Endothelial cell of umbilical vein (primary cell): ENCODE measurements at places on chromosomes 5 and 9.
A peak's percentile ranks its signal among the peaks of the same experiment; 100 is the strongest.

DNA sequence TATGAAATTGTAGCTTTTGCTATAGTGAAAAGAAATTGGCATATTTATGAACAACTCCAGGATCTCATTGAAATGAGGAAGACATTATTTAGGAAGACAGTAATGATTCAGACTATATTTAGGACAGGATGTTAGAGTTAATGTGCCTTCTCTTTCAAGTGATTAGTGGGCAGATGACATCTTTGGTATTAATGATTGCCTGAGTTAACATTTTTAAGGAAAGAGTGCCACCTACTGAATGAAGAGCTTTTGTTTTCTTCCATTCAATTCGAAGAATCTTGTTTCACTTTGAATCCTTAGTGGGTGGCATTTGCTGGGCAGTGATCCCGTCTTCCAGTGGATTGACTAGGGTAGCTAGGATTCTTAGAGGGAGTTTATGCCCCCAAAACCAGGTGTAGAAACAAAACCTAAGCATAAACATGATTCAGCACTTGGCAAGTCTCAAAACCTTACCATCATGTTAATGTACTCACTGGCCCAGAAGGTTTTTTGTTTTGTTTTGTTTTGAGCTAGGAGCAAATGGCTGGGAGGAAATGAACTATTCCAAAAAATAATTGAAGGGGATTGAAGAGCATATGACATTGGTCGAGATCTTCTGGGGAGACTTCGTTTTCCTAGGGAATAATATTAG lies 23.2 kb downstream of the MAP3K1 start:
- peak overlapping the region; percentile 69 for H3K27ac ChIP-seq
- no peak overlapping the region for H3K4me3 ChIP-seq
- peaks cover 17% of the 10 kb centered on the region for H3K4me1 ChIP-seq
- DNase-seq, result peak; percentile 84
- no peaks in the 10 kb centered on the region for H3K36me3 ChIP-seq

- no peak overlapping the region for H3K27ac ChIP-seq
- no peaks in the 10 kb centered on the region for H3K27me3 ChIP-seq
- no peak overlapping the region for H3K4me3 ChIP-seq
- H3K36me3 ChIP-seq, result no peaks in the 10 kb centered on the region
- no peak for DNase-seq
- no peaks in the 10 kb centered on the region for H3K4me1 ChIP-seq
Observed at GRCh38 chr5:61177716-61178115, 15.4 kb upstream of the SMIM15 start.

- H3K4me3 ChIP-seq, result no peak overlapping the region
- no peaks in the 10 kb centered on the region for H3K36me3 ChIP-seq
- no peak for DNase-seq
Observed at GRCh38 chr5:149870697-149871096, 73.9 kb downstream of the PDE6A start.

DNA sequence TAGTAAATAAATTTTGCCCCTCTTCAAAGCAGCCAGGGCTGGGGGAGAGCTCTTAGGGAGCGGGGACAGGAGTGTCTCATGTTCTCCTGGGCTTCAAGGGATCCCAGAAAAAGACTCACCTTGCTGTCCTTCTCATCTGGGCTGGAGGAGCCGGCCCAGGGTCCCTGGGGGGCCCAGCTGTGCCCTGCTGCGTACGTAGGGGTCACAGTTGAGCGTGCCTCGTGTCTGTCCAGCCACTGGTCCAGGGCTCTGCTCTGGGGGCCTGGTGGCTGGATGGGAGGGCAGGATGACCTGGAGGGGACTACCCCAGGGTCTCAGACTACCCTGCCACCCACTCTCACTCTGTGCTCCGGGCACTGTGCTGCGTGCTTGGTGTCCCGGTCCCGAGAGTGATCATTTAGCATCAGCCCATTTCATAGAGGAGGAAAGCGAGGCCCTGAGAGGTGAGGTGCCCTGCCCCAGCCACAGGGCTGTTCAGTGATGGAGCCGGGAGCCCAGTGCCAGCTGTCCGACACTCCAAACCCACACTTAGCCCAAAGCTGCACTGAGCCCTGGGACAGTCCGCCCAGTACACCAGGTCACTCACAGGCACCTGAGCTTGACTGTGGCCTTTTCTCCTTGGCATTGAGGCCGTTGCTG lies 26.2 kb upstream of the TDRD7 start:
- H3K36me3 ChIP-seq, result no peaks in the 10 kb centered on the region
- no peak for DNase-seq
- no peaks in the 10 kb centered on the region for H3K4me1 ChIP-seq
- H3K27me3 ChIP-seq, result no peaks in the 10 kb centered on the region
- no peak overlapping the region for H3K4me3 ChIP-seq
